Stimulated activated CD8-positive, alpha-beta memory T cell treated with anti-CD3 and anti-CD28 coated beads, Interleukin-7, amount 100 ng/mL, for 1 hour (primary cell): ENCODE measurements at places on chromosomes 5 and 9.
A peak's percentile ranks its signal among the peaks of the same experiment; 100 is the strongest.

- DNase-seq = no peak
These were observed 149.3 kb upstream of the COL5A1 start for GRCh38 chr9:134492281-134492691.

DNA sequence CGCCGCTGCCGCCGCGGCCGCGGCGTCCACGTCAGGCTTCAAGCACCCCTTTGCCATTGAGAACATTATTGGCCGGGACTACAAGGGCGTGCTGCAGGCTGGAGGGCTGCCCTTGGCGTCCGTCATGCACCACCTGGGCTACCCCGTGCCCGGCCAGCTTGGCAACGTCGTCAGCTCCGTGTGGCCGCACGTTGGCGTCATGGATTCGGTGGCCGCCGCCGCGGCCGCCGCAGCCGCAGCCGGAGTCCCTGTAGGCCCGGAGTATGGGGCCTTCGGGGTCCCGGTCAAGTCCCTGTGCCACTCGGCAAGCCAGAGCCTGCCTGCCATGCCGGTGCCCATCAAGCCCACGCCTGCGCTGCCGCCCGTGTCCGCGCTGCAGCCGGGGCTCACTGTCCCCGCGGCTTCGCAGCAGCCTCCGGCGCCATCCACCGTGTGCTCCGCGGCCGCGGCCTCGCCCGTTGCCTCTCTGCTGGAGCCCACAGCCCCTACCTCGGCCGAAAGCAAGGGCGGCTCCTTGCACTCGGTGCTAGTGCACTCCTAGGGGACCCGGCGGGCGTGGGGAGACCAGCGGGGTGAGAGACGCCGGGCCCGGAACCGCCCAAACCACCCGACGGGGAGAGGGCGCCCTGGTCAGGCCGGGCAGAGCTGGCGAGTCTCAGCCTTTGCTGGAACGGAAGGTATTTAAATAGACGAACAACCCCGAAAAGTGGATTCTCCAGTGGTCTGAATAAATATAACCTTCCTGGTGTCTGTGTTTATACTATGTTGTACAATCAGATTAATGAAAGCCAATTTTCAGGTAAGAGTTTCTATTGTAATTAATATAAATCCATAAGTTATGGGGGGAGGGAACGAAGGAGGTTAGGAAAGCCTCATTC is 1.2 kb downstream of the FOXB2 start:
- DNase-seq = no peak

DNA sequence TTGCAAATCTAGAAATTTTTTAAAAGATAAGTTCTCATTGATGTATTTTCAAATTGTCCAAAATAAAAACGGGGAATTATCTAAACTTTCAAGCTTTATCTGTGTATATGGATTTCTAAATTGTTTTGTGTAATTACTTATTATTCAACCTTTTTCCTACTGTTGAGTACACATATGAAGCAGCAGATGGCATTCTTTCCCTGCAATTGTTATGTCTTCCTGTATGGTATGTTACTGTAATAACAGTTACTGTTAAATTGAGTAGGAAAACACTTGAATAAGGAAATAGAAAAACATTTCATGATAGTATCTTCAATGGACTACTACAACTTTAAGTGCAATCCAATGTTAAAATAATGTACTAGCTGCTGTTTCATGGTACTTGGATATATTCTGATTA is 124.8 kb downstream of the RANBP17 start:
- no peak for DNase-seq

DNA sequence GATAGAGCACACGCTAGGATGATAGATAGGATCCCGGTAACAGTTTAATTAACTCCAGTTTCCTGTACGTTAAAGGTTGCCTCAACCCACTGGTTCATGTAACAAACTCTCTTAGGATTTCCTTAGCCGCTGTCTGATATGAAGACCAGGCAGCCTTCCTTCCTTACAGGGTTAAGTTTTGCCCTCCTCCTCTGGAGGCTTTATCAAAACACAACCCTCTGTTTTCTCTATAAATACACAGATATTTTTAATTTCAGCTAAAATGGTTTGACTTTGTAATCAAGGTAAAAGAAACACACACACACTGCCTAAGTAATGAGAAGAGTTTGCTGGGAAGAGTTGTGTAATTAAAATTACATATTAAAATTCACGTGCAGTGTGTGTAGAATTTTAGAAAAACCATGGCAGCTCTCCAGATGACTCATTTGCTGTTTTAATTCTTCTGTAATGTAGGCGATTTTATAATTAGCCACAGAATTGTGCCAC is 369.8 kb downstream of the CSNK1G3 start:
- DNase-seq = no peak

DNA sequence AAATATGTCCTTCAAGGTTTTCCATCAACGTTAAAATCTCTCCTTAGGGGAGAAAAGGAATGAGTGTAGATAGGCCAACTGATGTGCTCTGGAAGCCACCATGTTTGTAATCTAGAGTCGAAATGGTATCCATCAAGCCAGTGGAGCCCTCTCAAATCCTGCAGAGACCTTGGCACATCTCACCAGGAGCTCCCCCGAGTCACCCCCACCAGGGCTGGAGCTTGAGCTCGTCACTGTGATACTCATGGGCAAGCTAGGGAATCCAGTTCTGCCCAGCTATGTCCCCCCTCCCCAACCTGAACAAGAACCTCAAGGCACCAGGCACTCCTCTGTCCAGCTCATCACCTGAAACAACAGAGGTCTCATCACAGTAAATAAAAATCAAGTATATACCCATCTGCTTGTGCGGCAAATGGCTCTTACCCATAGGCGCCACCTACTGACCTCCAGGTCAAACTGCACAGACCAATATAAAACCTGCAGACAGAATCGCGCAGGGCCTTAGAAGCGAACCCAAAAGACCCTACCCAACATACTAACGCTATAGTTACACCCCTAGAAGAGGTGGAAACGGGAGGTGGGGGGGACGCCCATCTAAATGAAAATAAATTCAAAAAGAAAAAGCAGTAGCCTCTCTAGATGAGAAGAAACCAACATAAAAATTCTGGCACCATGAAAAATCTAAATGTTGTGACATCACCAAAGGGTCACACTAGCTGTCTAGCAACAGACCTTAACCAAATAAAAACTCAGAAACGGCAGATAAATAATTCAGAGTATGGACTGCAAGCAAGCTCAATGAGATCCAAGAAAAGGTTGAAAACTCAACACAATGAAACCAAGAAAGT is 75.0 kb downstream of the TTC39B start:
- no peak for DNase-seq

DNA sequence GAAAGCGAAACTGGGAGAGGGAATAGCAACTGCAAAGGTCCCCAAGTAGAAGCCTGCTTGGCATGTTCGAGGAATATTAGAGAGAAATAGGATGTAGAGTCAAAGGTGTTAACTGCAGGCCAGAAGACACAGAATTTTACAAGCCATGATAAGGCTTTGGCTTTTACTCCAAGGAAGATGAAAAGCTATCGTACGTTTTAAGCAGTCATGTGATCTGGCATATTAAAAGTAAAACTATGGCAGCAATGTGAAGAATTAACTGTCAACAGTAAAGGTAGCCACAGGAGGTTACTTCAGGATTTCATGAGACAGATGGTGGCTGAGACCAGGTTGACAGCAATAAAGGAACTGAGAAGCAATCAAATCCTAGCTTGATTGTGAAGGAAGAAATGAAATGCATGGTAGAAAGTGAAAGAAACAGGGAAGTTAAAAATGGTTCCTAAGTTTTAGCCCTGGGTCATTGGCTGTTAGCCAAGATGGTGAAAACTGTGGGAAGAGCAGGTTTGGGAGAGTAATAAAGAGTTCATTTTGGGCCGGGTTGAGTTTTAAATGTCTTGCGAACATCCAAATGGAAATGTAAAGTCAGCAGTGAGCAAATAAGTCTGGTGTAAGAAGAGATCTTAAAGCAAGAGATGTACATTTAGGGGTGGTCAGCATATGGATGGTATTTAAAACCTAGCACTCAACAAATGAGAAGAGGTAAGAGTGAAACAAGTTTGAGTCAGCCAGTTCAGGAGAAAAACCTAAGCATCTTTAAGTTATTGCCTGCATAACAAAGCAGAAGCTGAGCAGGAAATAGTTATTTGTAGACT is 20.3 kb upstream of the TTC33 start:
- DNase-seq = no peak

DNA sequence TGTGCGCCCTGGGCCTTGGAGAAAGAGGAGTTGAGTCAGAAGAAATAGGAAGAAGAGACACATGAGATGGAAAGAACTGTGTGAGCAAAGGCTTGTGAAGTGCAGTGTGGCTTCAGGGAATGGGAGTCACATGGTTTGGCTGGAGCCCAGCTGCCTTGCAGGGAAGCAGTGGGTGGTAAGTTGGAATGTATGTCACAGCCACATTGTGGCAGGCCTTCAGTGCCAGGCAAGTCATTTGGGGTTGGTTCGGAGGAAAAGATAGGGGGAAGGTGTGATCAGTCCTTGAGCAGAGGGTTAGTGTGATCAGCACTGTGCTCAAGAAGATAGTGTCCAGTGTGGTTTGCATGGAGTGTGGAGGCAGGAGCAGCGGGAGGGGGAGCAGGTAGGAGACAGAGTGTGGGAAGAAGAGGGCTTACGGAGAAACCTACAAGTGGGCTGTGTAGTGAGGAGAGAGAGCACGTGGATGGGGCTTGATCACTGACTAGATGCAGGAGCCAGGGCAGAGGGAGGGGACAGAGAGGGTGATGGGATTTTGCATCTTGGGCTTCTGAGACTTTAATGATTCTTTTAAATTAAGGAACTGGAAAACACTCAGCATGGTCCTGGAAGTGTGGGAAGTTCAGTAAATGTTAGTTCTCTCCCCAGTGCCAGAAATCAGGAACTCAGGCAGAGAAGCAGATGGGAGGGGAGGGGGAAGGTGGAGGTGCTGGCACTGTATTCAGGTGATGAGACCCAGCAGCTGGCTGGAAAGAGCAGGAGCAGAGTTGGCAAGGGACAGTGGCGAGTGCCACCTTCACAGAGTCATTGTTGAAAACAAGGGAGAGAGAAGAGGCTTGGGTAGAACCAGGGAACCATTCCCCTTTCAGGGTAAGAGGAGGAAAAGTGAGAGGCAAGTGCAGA is 46.6 kb downstream of the ARHGAP26 start:
- no peak for DNase-seq

- no peak for DNase-seq
These were observed 229.7 kb upstream of the PIK3R1 start for GRCh38 chr5:67985686-67986387.

GRCh38 chr9:136193891-136194279 is 11.0 kb downstream of the LHX3 start:
- no peak for DNase-seq

DNA sequence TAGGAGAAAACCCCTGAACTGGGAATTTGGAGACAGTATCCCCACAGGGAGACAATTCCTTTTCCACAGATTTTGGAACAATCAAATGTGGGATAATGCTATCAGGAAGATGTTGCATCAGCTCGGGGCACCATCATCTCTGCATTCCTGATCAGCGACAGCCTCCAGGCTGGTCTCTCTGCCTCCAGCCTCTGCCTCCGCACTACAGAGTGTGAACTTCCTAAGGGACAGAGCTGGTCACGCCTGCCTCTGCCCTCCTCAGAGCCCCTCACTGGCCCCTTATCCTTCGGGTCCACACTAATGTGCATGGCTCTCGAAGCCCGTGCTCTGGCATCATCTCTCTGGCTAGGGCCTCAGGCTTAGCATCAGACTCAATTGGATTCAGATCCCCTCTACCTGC is 8.6 kb downstream of the FOXI1 start:
- no peak for DNase-seq

DNA sequence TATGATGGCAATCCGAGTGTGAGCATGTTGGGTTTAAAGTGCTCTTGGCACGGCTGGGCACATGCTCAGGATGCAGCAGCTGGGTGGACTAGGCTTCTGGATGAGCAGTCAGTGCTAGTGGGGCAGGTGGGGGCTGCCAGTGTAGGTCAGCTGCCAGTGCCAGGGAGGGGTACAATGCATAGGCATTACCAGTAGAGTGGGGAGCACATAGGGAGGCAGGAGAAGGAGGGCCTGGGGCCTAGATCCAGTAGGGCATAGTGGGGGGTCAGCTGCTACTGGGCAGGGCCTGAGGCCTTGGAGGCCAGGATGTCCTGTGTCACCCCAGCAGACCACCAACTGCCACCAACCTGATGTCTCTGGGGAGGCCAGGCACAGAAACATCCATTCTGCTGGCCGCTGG is 24.2 kb downstream of the ACSL6 start:
- DNase-seq = no peak

DNA sequence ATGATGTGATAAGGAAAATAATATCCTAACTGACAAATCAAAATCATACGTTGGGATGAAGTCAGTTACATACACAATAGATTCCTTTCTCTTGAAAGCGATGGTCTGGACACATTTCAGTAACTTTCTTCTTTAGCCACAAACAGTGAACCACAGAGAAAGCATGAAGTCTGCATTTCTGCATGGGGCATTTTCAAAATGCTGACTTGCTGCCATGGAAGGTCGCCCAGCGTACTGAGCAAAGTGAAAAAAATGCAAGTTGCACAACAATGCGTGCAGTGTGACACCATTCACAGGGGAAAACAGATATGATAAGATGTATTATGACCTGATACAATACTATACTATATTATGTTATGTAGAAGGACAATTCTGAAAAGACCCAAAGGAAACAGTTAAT is 146.3 kb downstream of the SNX18 start:
- DNase-seq = no peak

DNA sequence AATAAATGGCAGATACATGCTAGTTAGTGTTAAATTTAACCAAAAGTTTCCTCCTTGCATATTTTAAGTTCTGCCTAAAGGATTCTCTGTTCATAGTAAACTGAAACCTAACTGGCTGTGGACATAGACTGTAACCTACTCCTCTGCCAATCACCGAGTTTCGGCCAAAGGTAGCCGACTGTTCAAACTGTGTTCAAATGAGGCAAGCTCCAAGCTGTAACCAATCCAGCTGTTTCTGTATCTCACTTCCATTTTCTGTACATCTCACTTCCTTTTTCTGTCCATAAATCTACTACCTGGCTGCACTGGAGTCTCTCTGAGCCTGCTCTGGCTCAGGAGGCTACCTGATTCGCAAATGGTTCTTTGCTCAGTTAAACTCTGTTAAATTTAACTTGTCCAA is 44.1 kb downstream of the KCNV2 start:
- no peak for DNase-seq

GRCh38 chr9:126915281-126915816 is 767 bp downstream of the RALGPS1 start:
- peak; percentile 7 for DNase-seq

DNA sequence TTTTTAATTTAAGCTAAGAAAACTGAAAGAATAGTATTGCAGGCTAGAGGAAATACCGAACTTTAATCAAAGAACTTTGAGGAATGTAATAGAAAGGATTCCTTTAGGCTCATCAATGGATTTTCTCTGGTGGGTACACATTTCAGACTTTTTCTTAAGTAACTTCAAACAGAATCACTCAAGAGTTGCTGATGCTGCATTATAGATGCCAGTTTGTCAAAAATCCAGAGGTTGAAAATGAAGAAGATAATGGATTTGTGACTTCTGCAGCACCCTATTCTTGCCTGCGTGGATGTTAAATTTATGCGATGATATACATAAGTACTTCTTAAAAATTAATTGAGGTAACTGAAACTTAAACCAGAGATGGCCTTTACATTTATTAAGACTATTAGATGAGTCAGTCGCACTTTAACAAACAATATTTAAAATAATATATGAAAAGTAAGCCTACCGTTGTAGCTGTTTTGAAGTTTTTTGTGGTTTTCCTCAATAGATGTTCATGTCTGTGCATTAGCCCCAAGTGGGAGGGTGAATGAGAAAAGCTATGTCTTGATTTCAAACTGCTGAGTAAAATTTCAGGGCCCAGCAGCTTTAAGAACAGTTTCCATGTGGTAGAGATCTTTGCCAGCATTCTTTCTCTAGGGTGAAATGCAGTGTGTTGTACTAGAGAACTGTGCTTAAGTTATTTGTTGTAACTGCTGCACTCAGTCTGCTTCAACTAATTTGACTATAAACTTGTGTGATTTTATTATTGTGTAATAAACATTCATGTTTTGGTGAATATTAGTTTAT is at the start of gene OGN:
Gene OGN (minus strand): TSS at position 537 of the 795 bp plus-strand sequence. CDS start 1,171 bp downstream, outside the sequence.
- DNase-seq = no peak
